ENCODE measurements at places on chromosomes 4 and X.

DNA sequence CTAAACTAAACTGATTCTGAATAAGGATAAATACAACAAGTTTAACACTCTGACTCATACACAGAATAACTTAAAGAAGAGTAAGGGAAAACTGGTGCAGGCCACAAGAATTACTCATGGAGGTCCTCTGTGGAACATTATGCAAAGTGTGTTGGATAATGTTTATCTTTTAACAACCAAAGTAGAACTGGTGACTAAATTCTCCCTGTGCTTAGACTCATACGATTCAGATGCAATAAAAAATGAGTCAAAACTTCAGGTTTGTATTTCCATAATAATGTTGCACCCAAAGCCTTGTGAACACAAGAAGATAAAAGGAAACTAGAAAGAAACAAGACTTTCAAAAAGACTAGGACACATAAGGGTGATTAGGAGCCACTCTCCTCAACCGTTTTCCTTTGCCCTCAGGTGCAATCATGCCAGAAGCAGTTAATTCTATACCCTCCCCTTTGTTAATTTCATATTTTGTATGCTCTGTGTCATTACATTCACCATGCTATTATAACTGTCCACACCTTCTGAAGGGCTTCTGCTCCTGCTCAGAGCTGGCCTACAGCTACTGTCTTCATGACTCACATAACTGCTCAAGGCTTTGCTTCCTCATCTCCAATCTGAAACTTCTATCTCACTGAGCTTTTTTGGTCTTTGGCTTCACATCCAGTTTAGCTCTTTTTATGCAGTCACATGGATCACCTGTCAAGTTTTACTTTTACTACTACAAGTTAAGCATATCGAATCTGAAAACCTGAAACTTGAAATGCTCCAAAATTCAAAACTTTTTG is 60.2 kb downstream of the KCNIP4 start:
- no peak for DNase-seq

DNA sequence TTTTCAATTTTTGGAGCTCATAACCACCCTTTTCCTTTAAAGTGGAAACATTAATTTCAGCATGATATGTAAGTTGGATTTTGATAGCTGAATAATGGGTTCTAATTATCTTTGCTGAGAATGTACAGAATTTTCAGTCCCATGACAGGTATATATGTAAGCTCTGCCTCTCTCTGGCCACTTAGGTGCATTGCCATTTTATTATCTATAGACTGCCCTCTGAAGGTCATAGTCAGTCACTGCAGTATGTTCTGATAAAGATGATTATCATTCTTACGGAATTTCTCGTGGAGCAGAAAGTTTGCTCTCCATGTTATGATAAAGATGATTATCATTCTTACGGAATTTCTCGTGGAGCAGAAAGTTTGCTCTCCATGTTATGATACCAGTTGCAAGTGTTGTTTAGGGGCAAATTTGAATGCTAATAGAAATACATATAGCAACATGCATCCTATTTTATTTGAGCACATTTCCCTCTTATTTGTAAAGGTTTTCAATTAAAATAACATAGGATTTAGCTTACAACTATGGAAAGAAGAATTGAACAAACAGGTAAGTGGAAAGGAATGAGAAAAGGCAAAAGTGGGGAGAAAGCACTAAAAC is 10.4 kb downstream of the AFP start:
- DNase-seq: no peak

GRCh38 chr4:127623797-127624083 is 9.0 kb upstream of the INTU start:
- no peak for DNase-seq

GRCh38 chr4:110540581-110540980 is 64.6 kb downstream of the ENPEP start:
- DNase-seq: no peak

DNA sequence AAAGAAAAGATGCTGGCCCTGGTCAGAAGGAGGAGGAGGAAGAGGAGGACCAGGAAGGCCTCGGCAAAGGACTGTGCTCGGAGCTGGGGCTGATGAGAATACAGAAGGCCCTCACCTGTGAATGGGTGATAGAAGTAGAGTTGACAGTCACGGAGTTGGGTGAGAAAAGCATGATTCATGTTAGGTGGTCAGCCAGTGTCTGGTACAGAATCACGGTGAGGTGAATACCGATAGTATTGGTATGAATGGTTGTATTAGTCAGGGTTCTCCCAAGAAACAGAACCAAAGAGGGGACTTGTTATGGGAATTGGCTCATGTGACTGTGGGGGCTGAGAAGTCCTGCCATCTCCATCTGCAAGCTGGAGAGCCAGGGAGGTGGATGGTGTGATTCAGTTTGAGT is 32.5 kb upstream of the FAM156A start:
- no peak for DNase-seq

DNA sequence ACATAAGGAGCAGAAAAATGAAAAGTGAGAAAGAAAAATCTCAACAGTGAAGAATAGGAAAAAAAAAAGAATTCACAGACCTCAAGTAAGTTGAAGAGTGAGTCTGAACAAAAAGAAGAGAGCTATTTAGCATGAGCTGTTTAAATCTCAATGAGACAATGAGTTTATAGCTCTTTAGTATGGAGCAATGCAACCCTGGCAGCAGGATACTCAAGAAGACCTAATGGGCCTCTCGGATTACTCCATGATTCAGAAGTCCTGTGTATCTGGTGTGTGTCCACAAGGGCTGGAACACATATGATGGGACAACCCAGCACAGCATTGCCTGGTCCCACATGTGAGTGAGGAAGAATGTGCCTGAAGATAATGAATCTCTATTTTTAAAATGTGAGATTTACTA is 563.1 kb upstream of the INTU start:
- no peak for DNase-seq

DNA sequence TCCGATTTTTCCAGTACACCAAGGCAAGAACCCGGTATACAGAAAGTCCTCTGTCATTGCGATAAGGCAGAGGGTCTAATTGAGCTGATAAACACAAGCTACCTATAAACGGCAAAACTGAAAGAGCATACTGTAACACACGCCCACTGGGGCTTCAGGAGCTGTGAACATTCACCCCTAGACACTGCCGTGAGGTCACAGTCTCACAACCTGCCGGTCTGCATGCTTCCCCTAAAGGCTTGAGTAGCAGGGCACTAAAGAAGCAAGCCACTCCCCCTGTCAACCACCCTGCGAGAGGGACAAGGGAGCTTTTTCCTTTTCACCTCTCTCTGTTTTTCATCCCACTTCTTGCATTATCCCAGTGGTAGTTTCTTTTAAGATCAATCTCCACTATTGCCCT is 22.4 kb upstream of the F9 start:
- DNase-seq: no peak

All from activated naive CD4-positive, alpha-beta T cell treated with anti-CD3 and anti-CD28 coated beads, Interleukin-2, amount 50 U/mL, for 16 hours (primary cell).